A549 treated with DMSO at 1 μM for 4 hours (cell line): ENCODE measurements at places on chromosomes 12 and 14. TPM values are rescaled to one million over a fixed set of nuclear protein-coding genes. Genes with fewer than 3 reads are reported as not detected.

The ABCD2 gene
- total RNA-seq = not detected in 5 replicates

The RDH5 gene
- total RNA-seq = 2.3 to 3.2 TPM (median 2.5 TPM) in 5 replicates

The RARG gene
- 24.4 to 34.3 TPM (median 29.3 TPM) in 5 replicates for total RNA-seq

The DDN gene
- 0.58 to 0.73 TPM (median 0.65 TPM) in 5 replicates for total RNA-seq

The NGB gene
- total RNA-seq = 0.08 TPM in 1 of 5 replicates, not detected in the others

The ACOT4 gene
- 1.4 to 2.2 TPM (median 2.1 TPM) in 5 replicates for total RNA-seq

The RASSF8 gene
- 6.8 to 12.3 TPM (median 10.4 TPM) in 5 replicates for total RNA-seq

The IL31 gene
- not detected in 5 replicates for total RNA-seq

The SLC6A15 gene
- total RNA-seq = 2.4 to 5.3 TPM (median 3.5 TPM) in 5 replicates

The VDR gene
- 3.5 to 4.6 TPM (median 3.7 TPM) in 5 replicates for total RNA-seq

The TEX52 gene
- not detected in 5 replicates for total RNA-seq

The SMCO2 gene
- 0.17 to 0.44 TPM (median 0.36 TPM) in 3 of 5 replicates, not detected in the others for total RNA-seq
